ENCODE measurements at places on chromosomes 3 and 15. TPM values are rescaled to one million over a fixed set of nuclear protein-coding genes. Genes with fewer than 3 reads are reported as not detected.
A peak's percentile ranks its signal among the peaks of the same experiment; 100 is the strongest.

DNA sequence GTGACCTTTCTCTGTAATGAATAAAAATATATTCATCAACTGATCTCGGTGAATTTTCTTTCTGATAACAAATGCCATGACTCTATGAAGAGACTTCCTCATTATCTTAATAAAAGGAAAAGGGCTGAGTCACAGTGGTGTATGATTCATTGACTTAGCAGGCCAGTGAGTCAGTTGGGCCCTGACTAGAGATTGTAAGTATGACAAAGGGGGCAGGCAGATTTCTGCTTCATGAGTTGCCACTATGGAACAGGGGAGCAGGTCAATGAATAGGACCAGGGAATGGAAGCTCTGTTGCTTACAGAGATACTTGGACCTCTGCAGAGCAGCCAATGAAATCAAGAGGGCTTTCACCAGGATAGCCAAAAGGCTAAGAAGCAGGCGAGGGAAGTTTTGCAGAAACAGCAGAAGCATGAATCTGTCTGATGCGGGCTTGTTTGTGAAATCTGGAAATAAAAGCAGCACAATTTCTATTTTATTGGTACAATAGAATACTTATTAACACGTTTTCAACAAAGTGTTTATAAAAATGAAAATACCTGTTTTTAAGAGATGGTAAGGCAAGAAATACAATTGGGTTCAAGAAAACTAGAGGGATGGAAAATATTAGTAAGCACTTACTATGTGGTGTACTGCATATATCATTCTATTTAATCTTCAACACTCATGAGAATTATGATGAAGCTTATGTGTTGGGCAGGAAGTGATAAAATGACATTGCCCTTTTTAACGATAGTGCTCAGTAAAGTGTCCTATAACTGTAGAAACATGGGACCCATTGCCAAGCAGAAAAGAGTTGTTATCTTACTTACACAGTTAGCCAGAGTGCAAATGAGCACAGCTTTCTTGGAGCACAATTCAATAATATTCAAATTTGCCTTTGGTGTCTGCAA, 169.8 kb upstream of the MYRIP start:
- DNase-seq = no peak

The DZIP1L gene
- 4.5 TPM for total RNA-seq

- DNase-seq = no peak
Observed at GRCh38 chr3:40022297-40022827, 213.0 kb downstream of the MYRIP start.

- peak; percentile 21 for DNase-seq
Observed at GRCh38 chr15:63888146-63888545, 54.4 kb upstream of the HERC1 start.

GRCh38 chr3:102180280-102180931, 254.4 kb upstream of the ZPLD1 start:
- no peak for DNase-seq

DNA sequence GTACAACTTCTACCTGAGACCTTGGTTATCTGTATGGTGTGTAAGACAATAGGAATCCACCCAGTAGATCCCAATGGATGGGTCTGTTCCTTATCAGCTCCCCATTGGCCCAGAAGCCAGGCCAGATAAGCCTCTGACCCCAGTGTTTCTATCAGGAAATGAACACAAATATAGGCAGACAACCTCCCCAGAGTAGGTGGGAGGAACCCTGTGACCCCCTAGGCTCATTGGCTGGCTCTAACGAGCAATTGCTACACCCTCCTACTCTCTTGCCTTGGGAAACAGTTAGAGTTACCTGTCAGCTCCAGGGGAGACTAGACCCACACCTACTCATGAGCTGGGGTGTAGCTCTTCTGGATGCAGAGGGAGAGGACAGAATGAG, 299.9 kb downstream of the UACA start:
- no peak for DNase-seq

- no peak for DNase-seq
Observed at GRCh38 chr3:85171976-85172375, 213.2 kb downstream of the CADM2 start.

Data from frontal cortex (tissue), 4 donors.